Glomerular endothelial cell (primary cell): ENCODE measurements at places on chromosomes 7 and 10. TPM values are rescaled to one million over a fixed set of nuclear protein-coding genes. Genes with fewer than 3 reads are reported as not detected.

The CLDN4 gene
- total RNA-seq: 0.93 and 9.4 TPM in 2 replicates

The OPN4 gene
- not detected in 2 replicates for total RNA-seq

The BMPER gene
- 1.2 and 2.7 TPM in 2 replicates for total RNA-seq

The HHEX gene
- 46.6 and 76.5 TPM in 2 replicates for total RNA-seq

The PPP1R17 gene
- total RNA-seq: not detected in 2 replicates

The CTBP2 gene
- 69.3 and 83.2 TPM in 2 replicates for total RNA-seq

The SPDYE16 gene
- 0.24 TPM in 1 of 2 replicates, not detected in the other for total RNA-seq

The H2BK1 gene
- total RNA-seq: not detected in 2 replicates

The LIPF gene
- total RNA-seq: 0.18 TPM in 1 of 2 replicates, not detected in the other

The NUTM2E gene
- total RNA-seq: 0.19 and 0.23 TPM in 2 replicates

The SNCG gene
- total RNA-seq: 42.3 and 72.4 TPM in 2 replicates

The TAS2R41 gene
- not detected in 2 replicates for total RNA-seq

The STAM gene
- 22.2 and 23.3 TPM in 2 replicates for total RNA-seq

GRCh38 chr7:129907122-129907736, 45.5 kb downstream of the UBE2H start:
- DNase-seq: no peak

DNA sequence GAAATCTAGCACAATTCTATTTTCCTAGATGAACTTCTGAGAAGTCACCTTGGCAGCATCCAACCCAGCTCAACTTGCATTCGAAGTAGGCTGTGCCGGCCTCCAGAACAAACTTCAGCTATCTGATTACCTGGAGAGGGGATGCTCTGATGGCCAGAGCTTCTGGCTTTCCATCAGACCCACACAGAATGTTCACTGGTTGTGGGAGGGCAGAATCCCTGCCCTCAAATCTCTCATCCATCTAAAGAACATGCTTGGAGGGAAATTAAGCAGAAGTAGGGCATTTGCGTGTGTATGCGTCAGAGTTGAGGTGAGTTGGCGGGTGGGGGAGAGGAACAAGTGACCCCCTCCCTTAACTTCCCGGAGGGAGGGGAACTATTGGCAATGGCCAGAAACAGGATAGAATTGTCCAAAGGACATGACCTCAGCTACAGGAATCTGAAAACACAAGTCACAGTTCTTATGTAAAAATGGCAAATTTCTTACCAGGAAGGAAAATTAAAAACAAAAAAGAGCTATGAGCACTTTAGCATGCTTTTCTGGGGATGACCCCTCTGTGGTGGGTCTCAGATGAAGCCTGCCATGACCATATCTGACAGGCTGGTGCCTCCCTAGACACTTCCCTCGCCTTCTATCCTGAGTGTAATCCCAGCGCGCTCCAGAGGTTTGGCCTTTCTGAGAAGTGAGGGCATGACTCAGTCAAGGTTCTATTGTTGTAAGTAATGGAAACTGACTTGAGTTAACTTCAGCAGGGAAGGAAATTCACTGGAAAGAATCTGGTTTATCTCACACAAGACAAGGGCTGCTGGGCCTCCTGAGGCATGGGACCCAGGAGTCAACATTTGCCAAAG, 278.8 kb downstream of the RPS24 start:
- DNase-seq: no peak

GRCh38 chr7:27647046-27647445, 15.6 kb downstream of the HIBADH start:
- no peak for DNase-seq

GRCh38 chr7:140541513-140542227, 62.4 kb upstream of the MKRN1 start:
- no peak for DNase-seq

- DNase-seq: no peak
These were observed 736.6 kb downstream of the AUTS2 start for GRCh38 chr7:70334871-70335270.

DNA sequence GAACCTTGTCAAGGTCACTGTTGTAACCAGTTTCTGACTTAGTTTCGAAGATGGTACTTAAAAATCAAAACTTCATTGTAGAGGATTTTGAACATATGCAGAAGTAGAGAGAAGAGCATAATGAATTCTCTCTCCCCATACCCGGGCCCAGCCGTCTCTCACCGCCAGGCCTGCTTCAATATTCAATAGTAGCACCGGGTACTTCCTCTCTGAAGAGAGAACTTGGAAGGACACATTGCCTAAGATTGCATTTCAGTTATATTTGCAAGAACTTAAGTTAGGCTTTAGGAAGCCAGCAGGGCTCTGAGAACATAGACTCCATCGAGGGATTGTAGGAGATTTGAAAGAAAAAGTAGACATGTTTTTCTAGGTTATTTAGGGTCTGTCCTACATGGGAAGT, 19.1 kb downstream of the LMTK2 start:
- no peak for DNase-seq

- DNase-seq: no peak
These were observed 287.2 kb downstream of the HGF start for GRCh38 chr7:81482600-81483186.

- no peak for DNase-seq
These were observed 35.0 kb downstream of the SEPTIN14 start for GRCh38 chr7:55827577-55827976.

DNA sequence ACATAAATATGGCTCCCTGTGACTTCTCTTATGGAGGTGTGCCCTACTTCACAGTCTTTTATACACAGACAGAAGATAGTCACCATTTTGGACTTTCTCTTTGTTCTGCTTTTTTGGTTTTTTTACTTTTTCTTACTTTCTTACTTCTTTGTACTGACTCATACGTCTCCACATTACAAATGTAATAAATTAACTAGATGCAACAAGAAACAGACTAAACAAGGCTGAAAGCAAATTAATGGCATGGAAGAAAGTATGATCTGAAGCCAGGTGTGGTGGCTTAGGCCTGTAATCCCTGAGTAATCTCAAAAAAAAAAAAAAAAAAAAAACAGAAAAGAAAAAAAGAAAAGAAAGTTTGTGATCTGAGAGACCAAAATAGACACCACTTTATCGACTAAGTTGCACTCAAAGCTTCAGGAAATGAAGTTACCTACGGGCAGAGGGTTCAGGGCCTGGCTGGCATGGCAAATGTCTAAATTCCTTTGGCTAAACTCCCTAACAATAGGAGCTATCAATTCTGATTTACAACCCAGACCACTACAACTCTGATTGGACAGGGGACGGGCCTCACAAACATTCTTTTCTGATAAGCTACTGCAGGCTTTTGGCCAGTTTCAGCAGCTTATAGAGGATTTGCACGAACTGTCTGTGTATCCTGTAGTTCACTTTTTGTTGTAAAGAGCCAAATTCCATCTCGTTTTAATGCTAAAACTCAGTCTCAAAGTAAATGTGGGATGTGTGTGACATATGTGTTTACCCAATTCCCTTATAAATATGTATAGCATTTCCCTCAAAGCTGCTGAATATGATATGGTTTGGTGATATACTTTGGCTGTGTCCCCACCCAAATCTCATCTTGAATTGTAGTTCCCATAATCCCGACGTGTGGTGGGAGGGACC, 129.1 kb downstream of the SEPTIN14 start:
- DNase-seq: no peak

- DNase-seq: no peak
These were observed 42.8 kb downstream of the TBXAS1 start for GRCh38 chr7:139871820-139872219.

GRCh38 chr7:79770063-79770462, 316.6 kb upstream of the MAGI2 start:
- DNase-seq: no peak

- no peak for DNase-seq
These were observed 39.9 kb downstream of the SLC26A4 start for GRCh38 chr7:107700570-107700969.

DNA sequence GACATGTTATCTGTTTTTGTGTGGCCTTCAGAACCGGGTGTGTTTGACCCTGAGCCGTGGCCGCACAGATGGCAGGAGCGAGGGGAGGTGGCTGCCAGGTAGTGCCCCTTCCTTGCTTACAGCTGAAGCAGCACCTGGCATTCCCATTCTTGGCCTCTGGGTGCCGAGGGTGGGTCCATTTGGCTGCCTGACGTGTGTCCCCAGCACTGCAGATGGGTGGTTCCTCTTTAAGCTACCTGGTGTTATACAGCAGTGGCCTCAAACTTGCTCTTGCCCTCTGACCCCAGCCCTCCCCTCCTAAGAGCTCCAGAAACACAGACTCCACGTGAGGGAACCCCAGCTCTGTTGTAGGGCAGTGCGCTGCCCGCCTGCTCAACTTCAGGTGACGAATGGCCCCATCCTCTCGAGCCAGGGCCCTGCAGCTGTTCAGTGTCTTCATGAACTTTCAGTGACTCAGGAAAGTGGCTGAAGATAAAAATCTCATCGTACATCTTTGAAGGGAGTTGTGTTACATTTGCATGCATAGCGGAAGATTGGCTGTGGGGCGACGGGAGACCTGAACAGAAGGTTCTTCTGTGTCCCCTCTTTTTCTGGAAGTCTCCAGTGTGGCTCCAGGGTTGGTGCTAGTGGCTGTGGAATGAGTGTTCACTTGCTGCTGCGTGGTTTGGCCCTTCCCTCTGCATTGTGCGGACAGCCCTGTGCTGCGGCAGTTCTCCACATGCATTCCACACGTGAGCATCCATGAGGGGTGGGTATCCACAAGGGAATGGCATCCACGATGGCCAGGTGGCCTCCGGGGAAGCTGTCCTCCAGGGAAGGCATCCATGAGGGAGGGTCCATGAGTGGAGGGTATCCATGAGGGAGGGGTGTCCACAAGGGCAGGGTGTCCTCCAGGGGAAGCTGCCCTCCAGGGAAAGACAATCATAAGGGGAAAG, 91.6 kb downstream of the INPP5A start:
- DNase-seq: no peak

DNA sequence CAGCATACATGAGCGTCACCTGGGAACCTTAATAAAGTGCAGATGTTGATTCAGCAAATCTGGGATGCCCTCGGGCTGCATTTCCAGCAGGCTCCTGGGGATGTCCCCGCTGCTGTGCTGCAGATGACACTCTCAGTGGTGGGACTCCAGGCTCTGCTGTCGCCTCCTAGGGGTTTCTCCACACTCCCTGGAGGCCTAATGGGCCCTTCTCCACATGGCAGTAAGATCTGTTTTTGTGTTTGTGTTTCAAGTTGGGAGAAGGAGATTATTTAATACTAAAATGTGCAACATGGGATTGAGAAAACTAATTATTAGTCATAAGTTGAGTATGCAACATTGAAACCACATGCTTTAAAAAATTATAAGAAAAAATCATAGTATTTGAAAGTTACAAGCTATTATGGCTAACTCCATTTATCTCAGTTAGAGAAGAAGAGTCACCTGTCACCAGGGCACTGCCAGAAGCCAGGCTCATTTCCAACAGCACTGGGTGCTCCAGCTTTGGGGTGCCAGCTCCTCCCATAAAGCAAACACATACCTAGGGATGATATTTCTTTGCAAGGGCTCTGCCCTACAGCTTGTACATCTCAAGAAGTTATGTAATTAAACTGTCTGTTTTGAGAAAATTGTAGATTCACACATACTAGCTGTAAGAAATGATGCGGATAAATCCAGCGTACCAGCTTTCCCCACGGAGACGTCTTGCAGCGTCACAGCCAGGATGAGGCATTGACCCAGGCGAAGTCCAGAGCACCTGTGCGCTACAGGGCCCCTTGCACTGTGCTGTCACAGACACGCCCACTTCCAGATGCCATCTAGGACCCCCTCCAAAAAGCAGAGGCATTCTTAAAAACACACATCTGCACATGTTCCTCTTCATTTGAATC, 106.4 kb downstream of the EGFR start:
- no peak for DNase-seq

GRCh38 chr7:2102375-2102723, 130.4 kb downstream of the MAD1L1 start:
- DNase-seq: no peak

GRCh38 chr7:8442814-8443304, 9.4 kb downstream of the NXPH1 start:
- no peak for DNase-seq

DNA sequence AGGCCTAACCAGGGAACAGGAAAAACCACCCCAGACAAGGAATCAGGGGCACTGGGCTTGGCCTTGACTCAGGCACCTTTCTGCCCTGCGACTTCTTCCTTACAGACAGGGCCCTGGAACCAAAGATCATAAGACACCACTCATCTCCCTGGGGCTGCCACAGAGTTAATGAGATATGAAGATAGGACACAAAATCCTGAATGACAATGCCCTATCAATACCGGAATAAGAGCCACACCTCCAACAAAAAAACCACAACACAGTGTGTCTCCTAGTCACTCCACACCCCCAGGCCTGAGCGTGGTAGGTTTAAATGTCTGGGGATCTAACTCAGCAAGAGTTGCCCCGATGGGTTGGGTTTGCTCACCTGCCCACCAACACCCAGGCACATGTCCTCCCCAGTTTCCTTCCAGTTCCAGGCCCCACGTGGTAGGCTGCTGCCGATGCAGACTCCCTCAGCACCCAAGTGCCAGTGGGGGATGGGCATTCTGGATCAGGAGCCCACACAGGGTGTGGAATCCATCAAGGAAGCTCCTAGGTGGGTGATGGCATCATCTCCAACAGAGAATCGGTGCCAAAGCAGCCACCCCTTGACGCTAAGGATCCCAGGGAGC, 3.9 kb downstream of the DLG5 start:
- DNase-seq: no peak

- no peak for DNase-seq
These were observed 13.8 kb downstream of the IL15RA start for GRCh38 chr10:5963591-5963990.

GRCh38 chr7:76121044-76121443, 73.1 kb downstream of the MDH2 start:
- no peak for DNase-seq

DNA sequence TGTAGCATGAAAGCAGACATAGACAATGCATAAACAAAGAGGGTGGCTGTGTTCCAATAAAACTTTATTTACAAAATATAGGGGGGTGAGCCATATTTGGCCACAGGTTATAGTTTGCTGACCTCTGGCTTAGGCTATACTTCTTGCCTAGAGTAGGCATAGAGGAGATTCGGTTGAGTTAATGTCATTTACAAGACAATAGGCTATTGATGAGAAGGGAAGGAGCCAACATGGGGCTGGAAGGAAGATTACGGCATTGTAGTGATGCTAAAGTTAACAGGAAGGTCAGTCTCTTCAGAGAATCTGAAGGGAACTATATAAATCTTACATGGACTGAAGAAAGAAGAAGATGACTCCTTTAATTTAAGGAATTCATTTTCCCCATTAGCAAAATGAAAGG, 463.5 kb downstream of the HTR7 start:
- no peak for DNase-seq

GRCh38 chr10:86698207-86698940, 30.1 kb downstream of the LDB3 start:
- DNase-seq: no peak

DNA sequence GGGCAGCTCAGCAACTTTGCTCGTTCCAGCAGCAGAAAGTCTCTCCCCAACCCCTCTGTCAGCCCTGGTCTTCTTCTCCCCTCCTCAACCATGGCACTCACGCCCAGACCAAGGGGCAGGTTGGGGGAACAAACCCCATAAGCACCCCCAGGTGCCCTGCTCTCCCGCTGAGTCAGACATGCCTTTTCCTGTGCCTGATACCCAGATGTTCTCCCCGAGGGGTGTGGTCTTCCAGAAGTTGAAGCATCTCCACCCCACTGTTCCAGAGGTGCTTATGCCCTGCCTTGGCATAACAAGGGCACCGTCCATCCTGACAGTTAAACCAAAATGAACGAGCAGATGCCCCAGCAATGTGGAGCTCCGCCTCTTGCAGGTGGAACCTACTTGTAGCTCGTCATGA, 67.1 kb downstream of the C10orf143 start:
- no peak for DNase-seq
